ENCODE measurements at places on chromosomes 2 and 18.

DNA sequence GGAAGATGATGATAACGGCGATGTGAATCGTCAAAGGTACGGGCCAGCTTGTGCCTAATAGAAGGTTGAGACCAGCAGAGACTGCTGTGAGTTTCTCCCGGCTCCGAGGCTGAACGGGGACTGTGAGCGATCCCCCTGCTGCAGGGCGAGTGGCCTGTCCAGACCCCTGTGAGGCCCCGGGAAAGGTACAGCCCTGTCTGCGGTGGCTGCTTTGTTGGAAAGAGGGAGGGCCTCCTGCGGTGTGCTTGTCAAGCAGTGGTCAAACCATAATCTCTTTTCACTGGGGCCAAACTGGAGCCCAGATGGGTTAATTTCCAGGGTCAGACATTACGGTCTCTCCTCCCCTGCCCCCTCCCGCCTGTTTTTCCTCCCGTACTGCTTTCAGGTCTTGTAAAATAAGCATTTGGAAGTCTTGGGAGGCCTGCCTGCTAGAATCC is 3.0 kb downstream of the FZD7 start:
- no peak for DNase-seq

- no peak for DNase-seq
Observed at GRCh38 chr2:39099870-39100728, 20.8 kb downstream of the SOS1 start.

DNA sequence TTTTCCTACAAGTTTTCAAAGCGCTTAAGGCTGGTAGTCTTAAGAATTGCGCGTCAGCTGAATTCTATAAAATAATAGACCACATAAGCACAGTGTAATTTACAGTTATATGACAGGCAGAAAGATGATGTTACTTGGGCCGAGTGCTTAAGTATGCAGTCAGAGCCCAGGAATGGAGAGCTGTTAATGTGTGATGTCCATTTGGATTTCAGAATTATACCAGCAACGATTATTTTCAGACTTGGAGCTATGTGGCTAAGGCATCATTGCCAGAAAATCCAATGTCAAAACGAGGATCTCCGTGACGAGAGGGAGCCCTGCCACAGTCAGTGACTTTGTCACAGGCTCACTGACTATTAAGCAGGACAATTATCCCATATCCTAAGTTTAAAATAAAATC is 3.4 kb downstream of the KLF7 start:
- no peak for DNase-seq

DNA sequence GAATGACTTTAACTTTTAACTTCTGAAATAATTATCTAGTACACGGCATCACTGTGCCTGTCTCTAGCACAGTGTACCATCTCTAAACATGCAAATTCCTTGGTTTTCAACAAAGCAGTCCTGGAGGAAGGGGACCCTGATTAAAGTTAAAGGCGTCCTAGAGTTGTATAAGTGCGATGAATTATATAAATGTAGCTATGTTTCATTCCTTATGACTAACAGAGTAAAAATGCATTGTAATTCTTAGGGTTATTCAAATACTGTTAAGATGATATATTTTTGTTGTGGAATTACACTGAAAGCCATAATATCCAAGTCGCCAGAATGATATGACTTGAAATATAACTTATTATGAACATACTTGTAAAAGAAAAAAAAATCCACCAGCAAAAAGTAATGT is 544.9 kb upstream of the LINC00305 start:
- no peak for DNase-seq

GRCh38 chr2:69253112-69253511 is 133.9 kb downstream of the GFPT1 start:
- DNase-seq, result no peak

GRCh38 chr2:223998948-223999347 is 40.1 kb downstream of the SERPINE2 start:
- DNase-seq, result no peak

- no peak for DNase-seq
Observed at GRCh38 chr18:3219241-3219630, 532 bp downstream of the MYOM1 start.

DNA sequence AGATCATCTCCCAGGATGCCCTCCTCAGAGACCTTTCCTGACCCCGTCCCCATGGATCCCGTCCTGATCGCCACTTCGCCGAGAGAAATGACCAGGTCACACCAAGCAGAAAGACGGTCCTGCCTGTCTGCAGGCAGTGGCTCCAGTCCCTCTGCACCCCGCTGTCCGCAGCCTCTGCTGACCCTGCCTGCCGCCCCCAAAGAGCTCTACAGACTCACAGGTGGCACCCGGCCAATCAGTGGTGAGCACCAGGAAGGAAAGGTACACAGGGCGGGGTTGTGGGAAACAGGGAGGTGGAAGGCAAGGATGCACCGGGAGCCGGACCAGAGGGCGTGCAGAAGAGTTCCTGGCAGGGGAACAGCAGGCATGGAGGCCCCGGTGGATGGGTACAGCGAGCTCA is 94.8 kb downstream of the NDUFA10 start:
- no peak for DNase-seq

DNA sequence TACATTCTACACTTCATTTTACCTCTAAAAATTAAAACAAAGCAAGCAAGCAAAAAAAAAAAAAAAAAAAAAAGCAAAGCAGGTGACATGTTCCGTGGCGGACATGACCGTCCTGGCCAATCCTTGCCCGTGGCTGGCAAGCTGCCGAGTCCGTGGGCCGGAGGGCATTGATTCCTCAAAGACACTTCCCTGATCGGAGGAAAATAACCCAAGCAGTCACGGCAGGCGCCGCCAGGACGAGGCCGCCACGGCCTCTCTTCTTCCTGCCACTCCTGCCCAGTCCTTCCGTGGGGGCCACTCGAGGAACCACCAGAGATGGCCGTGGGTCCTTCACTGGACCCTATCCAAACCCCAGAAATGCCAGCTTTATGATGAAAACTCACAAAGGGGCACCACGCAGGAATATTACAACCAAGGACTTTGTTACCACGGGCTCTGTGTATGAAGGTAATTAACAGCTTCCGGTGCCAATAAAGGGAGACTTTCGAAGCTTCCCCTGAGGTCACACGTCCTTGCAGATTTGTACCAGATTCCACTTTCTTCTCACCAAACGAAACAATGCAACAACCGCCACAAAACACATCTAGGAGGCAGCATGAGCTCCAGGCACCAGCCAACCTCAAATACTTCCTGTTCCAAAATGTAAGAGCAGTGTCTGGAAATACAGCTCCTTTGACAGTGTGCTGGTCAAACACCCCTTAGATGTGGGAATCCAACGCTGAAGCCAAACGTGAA is 170.3 kb downstream of the HDAC4 start:
- DNase-seq, result peak; percentile 60

DNA sequence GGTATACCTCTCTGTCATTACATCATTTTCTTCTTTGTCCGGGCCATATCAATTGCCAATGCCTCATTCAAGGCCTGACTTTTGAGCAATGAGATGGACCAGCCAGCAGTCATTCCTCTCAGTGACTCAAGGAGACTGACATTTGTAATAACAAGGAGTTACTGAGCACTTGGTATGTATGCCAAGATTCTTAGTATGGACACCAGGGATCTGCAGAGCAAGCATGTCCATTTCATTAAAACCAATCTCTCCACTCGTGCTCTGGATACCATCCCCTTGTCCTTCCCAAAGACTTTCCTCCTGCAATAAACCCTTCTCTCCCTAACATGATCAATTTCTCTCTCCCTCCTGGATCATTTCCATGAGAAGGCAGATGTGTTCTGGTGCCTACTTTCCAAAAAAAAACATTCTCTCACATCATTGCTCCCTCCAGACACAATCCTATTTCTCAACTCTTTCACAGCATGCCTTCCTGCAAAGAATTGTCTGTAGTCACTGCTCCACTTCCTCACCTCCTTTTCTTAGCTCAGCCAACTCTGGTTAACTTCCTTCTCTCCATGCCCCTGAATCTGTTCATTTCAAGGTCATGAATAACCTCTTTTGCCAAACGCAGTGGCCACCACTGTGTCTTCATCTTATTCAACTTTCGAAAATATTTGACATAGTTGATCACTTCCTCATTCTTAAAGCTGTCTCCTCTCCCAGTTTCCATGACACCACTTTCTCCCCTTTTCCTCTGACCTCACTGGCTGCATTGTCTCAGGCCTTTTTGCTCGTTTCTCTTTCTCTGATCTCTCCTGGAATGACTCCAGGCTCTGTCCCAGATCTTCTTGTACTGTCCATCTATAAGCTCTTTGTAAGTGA is 102.8 kb upstream of the CYP1B1 start:
- DNase-seq, result peak; percentile 30

GRCh38 chr2:209456489-209456888 is 32.6 kb downstream of the MAP2 start:
- no peak for DNase-seq

GRCh38 chr2:6970976-6971480 is 53.8 kb downstream of the RNF144A start:
- peak; percentile 37 for DNase-seq

- no peak for DNase-seq
Observed at GRCh38 chr2:203432811-203433210, 102.3 kb downstream of the RAPH1 start.

GRCh38 chr2:204353823-204354222 is 191.5 kb upstream of the PARD3B start:
- DNase-seq, result no peak

- no peak for DNase-seq
Observed at GRCh38 chr2:118650327-118650726, 197.1 kb downstream of the EN1 start.

DNA sequence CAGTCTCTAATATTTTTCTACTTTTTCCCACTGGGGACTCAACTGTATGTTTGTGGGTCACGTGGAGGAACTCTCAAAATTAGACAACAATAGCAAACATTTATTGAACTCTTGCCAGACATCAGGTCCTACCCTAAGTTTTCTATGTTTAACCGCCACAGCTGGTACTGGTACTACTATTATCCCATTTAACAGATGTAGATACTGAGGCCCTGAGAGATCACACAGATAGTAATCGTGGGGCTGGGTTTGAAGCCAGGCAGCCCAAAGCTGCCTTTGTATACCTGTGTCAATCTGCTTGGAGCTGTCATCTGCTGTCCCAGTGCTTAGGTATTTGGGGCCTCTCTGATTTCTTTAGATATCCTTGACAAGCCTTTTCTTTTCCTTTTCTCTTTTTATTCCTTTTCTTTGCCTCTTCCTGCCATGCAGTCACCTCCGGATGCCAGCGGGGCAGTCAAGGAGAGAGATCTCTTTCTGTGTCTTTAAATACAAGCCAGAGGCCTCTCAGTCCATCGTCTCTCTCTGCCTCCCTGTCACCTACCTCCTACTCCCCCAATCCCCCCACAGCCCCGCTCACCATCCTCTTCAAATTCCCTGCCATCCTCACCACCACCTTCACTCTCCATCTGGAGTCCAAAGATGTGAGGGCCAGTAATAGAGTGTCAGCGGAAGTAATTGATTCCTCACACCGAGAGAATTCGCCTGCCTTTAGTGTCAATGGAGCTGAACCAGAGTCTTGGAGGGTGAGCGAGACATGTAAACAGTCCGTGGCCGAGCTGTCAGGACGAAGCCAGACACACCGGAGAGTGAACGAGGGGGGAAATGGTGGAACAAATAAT is 23.4 kb downstream of the NRP2 start:
- no peak for DNase-seq

DNA sequence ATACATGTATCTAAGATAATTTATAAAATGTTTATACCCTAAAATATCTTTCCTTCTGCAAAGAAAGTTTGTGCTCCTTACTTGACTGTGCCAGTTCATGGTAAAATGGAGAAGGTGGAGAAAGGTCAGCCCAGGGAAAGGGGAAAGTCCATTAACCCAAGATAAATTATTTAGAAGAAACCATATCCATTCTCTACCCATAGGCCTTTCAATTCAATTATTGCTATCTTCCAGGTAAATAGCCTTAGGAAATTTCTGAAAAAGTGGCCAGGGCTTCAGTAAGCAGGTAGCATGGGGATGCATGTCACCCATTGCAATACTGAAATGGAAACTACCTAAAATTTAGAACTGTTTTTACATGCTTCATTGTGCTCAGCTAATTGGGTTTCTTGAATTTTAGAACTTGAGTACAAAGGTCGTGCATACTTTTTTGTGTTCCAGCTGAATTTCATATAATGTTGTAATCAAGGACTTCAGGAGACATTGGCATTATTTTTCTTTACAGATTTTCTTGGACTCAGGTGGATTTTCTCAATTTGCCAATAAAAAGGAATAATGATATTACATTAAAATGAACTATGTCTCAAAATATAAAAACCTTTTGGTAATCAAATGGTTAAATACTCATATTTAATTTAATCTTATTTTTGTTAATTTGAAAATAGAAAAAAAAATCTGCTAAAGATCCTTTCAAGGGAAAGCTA is 124.9 kb downstream of the CSRNP3 start:
- no peak for DNase-seq

DNA sequence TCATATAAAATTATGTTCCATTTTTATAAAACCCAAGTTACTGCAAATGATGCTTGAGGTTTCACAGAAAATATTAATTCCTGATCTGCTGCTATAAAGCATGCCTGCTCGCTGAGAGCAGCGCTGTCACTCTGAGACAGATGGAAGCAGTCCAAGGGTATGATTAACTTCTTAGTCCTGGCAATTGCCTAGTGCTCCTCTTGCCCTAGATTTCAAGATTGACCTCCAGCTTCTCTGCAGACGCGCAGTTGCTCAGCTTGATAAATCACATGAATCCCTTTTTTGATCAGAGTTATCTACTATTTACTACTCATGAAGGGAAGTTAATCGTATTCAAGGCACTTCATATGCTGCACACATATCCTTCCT is 154.6 kb upstream of the REV1 start:
- DNase-seq, result no peak

DNA sequence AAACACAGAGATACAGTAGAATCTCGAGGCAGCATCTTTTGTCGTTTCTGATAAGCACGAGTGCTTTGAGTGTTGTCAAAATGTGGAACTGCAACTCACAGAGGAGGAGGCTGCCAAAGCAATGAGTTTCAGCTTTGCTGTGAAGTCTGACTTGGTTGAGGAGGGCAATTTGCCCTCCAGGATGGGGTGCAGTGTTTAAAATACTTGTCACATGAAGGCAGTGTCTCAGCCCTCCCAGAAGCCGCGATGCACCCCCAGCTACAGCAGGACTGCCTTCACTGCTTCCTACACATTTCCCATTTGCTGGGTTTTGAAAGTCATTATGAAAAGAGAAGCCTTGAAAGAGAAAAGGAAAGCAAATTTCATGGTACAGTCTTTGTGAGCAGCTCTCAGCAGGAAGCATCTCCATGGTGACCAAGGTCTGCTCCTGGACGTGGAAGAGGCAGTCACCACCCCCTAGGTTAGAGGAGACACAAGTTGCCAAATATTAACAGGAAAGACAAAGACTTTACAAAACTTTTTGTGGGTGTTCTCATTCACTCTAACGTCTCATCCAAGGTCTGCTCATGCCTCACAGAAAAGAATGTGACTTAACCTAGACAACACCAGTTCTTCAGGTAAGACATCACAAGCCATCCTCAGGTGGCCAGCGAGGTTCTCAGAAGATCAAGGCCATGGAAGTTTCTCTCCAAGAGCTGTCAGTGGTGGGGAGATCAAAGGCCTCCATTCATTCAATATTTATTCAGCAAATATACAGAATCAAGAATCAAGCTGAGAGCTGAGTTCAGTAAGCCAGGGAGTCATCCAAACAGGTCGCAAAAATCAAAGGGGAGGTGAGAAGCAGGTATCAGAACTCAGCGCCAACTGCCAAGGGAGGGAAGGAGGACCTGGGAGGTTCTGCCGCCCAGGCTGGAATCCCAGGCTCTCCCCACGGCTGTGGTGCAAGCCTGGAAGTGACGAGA is 476.0 kb downstream of the EIPR1 start:
- peak; percentile 6 for DNase-seq

All from hematopoietic multipotent progenitor cell treated with erythropoietin and hydrocortisone succinate and interleukin-3 and kit ligand, for 4 days (in vitro differentiated cells).